Hematopoietic multipotent progenitor cell treated with erythropoietin and hydrocortisone succinate and interleukin-3 and kit ligand, for 4 days (in vitro differentiated cells): ENCODE measurements at places on chromosomes 2 and 18.

GRCh38 chr18:56191334-56191733 is 447.1 kb downstream of the TXNL1 start:
- no peak for DNase-seq

GRCh38 chr2:28047681-28048080 is 157.2 kb downstream of the BABAM2 start:
- peak; percentile 33 for DNase-seq

GRCh38 chr2:27587025-27587424 is 4.2 kb downstream of the ZNF512 start:
- peak; percentile 9 for DNase-seq

DNA sequence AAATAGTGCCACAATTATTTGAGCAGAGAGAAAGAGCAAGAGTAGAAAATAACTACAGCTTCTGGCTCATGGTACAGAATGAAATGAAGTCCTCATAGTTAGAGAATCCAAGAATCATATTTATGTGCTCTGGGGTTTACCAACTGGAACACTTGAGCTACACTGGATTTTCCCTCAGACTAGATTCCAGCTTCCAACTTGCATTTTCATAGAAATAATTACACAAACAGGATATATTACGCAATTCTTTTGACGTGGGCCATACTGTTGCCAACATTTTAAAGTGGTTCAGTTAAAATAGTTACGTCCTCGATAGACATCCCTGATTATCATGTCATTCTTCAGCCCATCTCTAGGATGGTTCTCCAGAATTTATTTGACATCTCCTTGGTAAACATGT is 129.2 kb downstream of the ETAA1 start:
- no peak for DNase-seq

DNA sequence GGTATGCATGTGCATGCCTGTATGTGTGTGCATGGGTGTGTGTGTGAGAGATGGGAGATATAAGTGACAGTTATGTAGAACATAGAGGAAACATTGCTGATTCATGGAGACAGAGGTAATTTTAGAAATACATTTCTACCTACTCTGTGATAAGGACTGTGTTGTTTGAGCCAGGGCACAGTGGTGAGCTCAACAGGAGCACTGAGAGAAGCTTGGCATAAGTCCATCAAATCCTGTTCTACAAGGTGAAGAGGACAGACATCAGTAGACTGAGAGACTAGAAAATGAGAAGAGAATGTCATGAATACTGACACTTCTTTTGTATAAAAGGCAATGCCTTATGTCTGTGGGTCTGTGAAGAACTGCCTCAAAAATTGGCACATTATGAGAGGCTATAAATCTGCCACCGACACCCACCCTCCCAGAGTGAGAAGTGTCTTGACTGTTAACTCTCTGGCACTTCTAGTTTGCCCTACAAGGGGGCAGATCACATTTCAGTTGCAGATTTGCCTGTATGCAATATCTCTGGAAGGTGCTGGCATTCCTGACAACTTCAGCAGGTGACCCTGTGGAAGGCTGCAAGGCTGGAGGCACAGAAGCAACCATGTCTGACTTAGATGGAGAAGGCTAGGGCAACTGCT is 962.3 kb upstream of the NRXN1 start:
- no peak for DNase-seq

GRCh38 chr2:182506606-182507005 is 79.8 kb upstream of the PDE1A start:
- no peak for DNase-seq

- DNase-seq, result no peak
These were observed 88.2 kb downstream of the ACKR3 start for GRCh38 chr2:236657801-236658200.

- DNase-seq, result no peak
These were observed 108.4 kb upstream of the TTN start for GRCh38 chr2:178915423-178916173.
